ENCODE measurements at places on chromosomes 6 and 20. TPM values are rescaled to one million over a fixed set of nuclear protein-coding genes. Genes with fewer than 3 reads are reported as not detected.

CTAGE9 gene
- total RNA-seq = not detected

OPRL1 gene
- 0.51 TPM for total RNA-seq

TREML4 gene
- total RNA-seq = not detected

ZNF512B gene
- 47.9 TPM for total RNA-seq

DNA sequence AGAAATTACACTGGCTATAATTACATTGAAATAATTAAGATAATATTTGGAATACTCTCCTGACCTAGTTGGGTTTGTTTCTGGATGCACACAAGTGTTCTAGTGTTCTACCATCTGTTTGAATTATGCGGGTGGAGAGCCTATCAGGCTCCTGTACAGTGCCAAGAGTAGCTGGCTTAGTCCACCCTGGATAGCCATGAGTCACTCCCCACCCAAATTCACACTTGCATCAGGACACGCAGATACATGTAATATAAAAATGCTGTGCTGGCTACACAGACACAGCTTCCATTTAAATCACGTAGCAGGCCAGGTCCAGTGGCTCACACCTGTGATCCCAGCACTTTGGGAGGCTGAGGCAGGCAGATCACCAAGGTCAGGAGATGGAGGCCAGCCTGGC, 686.2 kb upstream of the SLC35B3 start:
- no peaks in the 10 kb centered on the region for H3K4me1 ChIP-seq
- H3K36me3 ChIP-seq = no peaks in the 10 kb centered on the region
- H3K27me3 ChIP-seq = no peaks in the 10 kb centered on the region

DNA sequence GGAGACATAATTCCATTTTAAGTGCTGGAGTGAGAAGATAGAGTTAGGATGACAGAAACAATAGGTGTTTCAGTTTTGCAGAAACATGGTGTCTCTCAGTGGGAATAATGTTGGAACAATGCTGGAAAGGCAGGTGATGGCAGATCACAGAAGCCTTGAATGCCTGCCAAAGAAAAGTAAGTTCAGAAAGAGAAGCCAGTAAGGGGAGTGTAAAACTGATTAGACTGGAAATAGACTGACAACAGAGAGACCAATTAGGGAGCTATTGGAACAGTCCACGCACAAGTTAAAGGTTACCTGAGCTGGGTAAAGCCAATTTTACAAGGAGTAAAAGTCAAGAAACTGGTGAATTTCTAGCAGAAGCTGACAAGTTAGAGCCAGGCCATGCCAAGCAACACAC, 142.9 kb downstream of the TFAP2A start:
- no peaks in the 10 kb centered on the region for H3K27me3 ChIP-seq
- H3K4me1 ChIP-seq = peaks cover 6% of the 10 kb centered on the region
- H3K4me3 ChIP-seq = no peak overlapping the region

GRCh38 chr6:140124498-140124897, 750.0 kb upstream of the CITED2 start:
- no peaks in the 10 kb centered on the region for H3K36me3 ChIP-seq
- H3K4me3 ChIP-seq = no peak overlapping the region
- H3K4me1 ChIP-seq = no peaks in the 10 kb centered on the region
- DNase-seq = no peak

GRCh38 chr6:169008641-169009257, 244.9 kb downstream of the THBS2 start:
- no peak overlapping the region for H3K4me3 ChIP-seq
- no peak for DNase-seq
- no peaks in the 10 kb centered on the region for H3K36me3 ChIP-seq
- no peak overlapping the region for H3K27ac ChIP-seq
- H3K27me3 ChIP-seq = no peaks in the 10 kb centered on the region

GRCh38 chr6:25156123-25156522, 123.1 kb upstream of the CARMIL1 start:
- H3K36me3 ChIP-seq = no peaks in the 10 kb centered on the region
- peaks cover 31% of the 10 kb centered on the region for H3K4me1 ChIP-seq
- H3K27me3 ChIP-seq = no peaks in the 10 kb centered on the region
- no peak overlapping the region for H3K4me3 ChIP-seq
- no peak for DNase-seq

DNA sequence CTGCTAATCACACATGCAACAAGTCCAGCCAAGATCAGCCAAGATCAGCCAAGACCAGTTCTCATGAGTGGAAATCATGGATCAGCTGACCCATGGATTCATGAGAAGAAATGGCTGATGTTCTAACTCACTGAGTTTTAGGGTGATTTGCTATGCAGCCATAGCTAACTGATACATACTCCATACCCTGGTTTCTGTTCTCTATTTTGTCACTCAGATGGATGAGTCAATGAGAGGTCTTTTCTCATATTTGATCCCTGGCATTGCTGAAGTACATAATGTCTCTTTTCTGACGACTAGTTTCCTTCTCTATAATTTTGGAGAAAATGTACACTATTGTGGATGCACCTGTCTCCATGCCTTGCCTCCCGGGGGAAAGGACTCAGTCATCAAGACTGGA, 118.4 kb upstream of the LY86 start:
- no peaks in the 10 kb centered on the region for H3K27me3 ChIP-seq
- no peak for DNase-seq
- H3K27ac ChIP-seq = no peak overlapping the region
- H3K36me3 ChIP-seq = no peaks in the 10 kb centered on the region

DNA sequence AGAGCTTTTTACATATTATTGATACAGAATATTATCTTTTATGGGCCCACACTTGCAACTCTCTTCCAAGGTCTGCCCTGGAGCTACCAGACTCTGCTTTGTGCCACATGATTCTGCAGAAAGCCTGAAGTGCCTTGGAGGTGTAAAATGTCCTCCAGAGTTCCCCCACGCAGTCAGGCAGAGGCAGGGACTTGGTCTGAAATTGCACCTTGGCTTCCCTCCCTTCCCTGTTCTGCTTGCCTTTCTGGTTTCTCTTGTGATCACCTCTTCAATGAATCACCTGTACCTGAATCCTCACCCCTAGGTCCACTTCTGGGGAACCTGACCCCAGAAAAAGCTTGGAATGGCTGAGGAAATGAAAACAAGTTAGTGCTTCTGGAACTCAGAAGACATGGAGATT, 43.0 kb upstream of the TGM2 start:
- H3K4me3 ChIP-seq = no peak overlapping the region
- no peaks in the 10 kb centered on the region for H3K27me3 ChIP-seq
- no peaks in the 10 kb centered on the region for H3K36me3 ChIP-seq
- DNase-seq = peak; percentile 20
- no peaks in the 10 kb centered on the region for H3K4me1 ChIP-seq

DNA sequence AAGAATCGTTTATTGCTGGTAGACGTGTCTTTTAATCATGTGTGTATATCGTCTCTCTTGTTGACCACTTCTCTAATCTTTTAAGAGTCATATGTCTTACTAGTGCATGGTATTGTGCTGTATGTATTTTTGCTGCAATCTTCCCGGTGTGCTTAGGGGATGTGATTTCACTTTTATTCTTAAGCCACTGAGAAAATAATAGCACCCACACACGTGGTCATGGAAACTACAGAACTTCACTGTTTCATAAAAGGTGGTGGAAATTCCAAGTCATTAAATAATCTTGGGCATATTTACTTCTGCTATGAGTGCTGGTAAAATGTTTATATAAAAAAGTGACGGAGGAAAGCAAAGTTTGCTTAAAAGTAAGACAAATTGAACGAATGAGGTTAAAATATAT, 3.0 kb upstream of the CDYL start:
- H3K27ac ChIP-seq = no peak overlapping the region
- no peaks in the 10 kb centered on the region for H3K27me3 ChIP-seq
- H3K4me3 ChIP-seq = no peak overlapping the region
- H3K36me3 ChIP-seq = no peaks in the 10 kb centered on the region
- H3K4me1 ChIP-seq = no peaks in the 10 kb centered on the region
- no peak for DNase-seq
